Stimulated activated CD4-positive, alpha-beta T cell treated with anti-CD3 and anti-CD28 coated beads, Interleukin-15, amount 100 ng/mL, for 24 hours (primary cell): ENCODE measurements at places on chromosomes 6 and 20.

DNA sequence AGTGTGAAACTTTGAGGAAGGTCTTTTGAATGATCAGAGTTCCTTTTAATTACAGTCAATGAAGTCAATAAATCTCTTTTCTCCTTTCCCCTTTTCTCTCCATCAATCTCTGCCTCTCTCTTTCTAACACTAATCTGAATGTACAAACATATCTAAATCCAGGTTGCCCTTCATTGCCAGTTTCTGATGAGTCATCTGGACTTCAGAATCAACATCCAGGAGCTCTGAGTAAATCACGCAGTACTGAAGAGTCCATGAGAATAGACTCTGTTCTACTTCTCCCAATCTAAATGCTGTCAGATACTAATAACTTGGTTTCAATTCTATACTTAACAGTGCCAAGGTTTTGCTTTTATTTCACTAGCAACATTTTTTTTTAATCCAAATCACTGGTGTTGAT, 238.7 kb upstream of the THEMIS start:
- no peak for DNase-seq

DNA sequence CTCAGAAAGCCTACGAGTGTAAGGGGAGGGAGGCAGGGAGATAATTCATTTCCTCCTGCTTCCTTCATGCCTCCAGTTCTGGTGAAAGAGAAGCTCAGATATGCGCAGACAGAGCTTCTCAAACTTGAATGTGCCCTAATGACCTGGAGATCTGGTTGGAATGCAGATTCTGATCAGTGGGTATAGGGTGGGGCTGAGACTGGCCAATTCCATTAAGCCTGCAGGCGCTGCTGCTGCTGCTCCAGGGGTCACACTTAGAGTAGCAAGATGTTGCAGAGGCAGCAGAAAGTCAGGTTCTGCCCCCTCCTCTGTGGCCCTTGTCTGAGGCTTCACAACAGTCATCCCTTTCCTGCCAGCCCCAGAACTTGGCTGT, 161.0 kb downstream of the DHX35 start:
- no peak for DNase-seq

- no peak for DNase-seq
Measured at GRCh38 chr6:119036081-119036480, 42.4 kb downstream of the FAM184A start.

DNA sequence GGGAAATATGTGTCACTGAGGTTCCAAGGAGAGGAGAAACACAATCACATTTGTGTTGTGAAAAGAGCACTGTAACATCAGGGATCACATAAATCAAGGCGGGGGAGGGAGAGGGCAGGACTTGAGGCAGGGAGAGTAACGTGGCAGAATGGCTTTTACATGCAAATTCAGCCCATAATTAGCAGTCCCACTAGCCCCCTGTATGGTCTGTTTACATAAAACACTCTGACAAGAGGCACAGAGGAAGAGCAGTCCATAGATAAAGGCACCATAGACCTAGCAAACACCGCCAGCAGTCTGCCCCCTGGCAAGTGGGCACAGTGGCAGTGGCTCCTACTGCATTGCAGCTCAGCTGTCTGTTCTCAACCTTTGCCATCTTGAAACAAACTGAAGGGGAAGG, 82.7 kb downstream of the LYRM2 start:
- DNase-seq = no peak

GRCh38 chr20:44969300-44969894, 3.1 kb downstream of the STK4 start:
- peak; percentile 23 for DNase-seq

DNA sequence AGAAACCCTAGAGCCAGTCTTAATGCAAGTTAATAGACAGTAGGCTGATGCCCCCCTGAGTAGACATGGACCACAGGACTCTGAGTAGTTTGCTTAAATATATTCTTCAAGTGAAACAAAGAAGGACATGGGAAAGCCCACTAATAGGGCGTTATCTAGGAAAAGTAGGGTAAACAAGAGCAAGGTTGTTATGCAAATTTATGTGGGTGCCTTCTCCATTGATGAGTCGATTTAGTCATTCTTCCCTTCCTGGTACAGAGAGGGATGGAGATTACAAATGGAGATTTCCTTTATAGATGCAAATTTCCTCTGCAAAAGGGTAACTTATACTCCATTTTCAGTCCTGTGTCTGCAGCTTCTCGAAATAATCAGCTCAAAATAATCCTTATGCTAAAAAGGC, 262.0 kb downstream of the CD83 start:
- no peak for DNase-seq

- no peak for DNase-seq
Measured at GRCh38 chr20:47574616-47575364, 73.1 kb downstream of the NCOA3 start.

DNA sequence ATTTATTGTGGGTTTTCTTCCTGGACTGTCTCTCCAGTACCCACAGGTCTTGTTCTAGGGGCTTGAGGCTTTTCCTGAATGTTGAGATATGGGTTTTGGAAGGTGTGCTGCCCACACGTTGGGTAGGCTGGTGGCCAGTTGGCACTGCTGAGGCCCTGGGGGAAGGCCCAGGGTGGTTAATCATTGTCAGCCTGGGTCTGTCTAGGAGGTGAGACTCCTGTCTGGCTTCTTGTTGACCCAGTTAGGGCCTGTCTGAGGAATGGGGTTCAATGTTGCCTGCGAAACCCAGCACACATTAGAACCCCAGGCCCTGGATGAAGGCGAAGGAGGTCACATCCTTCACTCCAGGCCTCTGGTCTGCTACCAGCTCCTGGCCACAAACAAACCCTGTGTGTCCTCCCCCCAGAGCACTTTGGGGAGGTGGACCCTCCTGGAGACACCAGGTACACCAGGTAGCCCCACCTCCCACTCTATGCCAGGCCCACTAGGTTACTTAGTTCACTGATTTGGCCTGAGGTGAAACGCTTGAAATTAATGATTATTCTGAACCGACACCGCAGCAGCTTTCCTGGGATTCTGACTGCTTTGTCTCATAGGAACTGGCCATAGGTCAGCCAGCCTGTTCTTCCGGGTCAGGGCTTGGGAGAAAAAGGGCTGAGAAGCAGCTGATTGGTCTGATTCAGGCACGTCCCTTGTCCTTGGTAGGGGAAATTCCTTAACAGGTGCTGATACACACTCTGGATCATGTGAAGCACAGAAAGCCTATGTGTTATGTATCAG, 15.2 kb downstream of the DNMT3B start:
- DNase-seq = no peak

DNA sequence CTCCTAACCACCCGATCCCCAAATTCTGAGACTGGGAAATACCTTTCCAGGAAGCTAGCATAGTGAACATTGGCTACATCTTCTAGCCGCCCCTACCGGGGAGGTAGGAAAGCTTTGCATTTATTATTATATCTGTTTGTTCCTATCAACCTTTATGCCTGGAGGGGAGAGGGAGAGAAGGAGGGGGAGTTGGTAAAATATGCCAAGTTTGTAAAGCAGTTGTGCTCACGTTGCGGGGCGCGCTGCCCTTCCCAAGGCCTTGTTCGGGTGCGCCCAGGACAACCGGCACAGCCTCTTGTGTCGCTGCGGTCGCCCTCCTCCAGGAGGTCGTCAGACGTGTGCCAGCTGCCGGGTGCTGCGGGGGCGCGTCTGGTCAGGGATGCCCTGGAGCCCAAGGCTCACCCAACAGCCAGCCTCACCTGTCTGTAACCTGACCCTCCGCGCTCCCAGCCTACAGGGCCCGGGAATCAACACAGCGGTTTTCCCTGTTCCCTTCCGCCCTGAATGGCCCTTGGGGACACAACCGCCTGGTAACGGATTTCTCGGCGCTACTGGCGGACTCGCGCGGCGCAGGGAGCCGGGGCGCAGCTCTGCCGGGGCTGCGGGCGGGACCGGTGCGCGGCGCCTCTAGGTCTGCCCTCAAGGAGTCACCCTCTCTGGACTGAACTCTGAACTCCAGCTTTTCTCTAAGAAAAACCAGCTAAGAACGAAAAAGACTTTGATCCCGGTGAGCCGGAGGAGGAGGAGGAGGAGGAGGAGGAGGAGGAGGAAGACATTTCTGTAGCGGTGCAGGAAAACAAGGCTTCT, 1.1 kb upstream of the OVOL2 start:
- no peak for DNase-seq

- no peak for DNase-seq
Measured at GRCh38 chr20:4050203-4050980, 35.0 kb upstream of the RNF24 start.

GRCh38 chr6:72977114-72977513, 248.2 kb downstream of the KHDC1L start:
- no peak for DNase-seq

GRCh38 chr6:150883521-150883920, 18.0 kb downstream of the MTHFD1L start:
- no peak for DNase-seq

DNA sequence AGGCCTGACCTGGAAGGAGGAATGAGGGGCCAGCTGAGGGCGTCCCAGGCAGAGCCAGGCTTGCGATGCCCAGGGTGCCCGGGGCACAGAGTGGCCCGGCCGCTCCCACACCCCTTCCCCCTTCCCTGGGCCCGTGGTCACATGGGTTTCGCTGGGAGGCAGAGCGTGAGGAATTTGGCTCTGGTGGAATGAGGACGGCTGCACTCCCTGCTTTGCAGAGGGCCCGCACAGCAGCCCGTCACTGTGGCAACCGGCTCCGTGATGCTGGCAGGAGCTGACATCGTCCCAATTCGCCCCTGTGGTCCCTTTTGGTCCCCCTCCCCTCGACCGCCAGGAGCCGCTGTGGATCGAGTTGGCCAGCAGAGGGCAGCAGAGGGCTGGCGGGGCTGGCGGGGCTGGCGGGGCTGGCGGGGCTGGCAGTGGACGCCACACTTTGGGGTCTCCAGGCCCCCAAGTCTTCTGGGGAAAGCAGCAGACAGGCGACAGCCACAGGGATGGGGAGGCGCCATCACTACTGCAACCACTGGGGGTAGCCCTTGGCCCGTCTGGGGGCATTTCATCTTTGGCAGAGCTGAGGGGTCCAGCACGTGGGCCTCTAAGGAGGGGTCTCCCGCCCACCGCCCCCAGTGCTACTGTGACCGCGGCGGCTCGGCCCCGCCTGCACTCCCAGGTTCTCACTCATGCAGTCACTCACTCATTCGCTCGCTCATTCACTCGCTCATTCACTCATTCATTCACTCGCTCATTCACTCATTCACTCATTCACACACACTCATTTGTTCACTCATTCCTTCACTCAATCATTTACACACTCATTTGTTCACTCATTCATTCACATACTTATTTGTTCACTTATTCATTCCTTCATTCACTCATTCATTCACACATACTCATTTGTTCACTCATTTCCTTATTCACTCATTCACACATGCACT, 49.7 kb upstream of the BHLHE23 start:
- peak; percentile 45 for DNase-seq

GRCh38 chr6:87919001-87919400, 128.6 kb upstream of the SPACA1 start:
- no peak for DNase-seq

DNA sequence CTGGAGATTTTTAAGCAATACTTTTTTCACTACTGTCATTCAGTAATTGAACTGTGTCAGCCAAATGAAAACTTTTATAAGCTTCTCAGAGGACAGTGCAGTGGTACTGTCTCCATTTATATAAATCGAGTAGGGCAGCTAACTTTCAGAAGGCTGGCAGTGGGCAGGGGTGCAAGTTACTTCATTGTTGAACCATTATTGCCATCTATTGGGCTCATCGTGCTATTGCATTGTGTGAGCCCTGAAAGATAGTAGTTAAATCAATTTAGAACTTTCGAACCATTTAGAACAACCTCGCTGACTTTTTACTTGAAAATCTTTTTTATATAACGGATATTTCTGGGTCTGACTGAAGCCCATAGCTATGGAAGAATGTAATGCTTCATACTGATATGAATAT, 347.8 kb upstream of the PLCB4 start:
- peak; percentile 16 for DNase-seq

- no peak for DNase-seq
Measured at GRCh38 chr6:75147512-75147911, 58.3 kb downstream of the COL12A1 start.

- DNase-seq = peak; percentile 1
Measured at GRCh38 chr6:116500969-116501433, 10.4 kb upstream of the CALHM5 start.

- no peak for DNase-seq
Measured at GRCh38 chr6:13513626-13514502, 26.5 kb upstream of the GFOD1 start.

GRCh38 chr6:17593246-17593645, 6.9 kb upstream of the FAM8A1 start:
- DNase-seq = no peak

DNA sequence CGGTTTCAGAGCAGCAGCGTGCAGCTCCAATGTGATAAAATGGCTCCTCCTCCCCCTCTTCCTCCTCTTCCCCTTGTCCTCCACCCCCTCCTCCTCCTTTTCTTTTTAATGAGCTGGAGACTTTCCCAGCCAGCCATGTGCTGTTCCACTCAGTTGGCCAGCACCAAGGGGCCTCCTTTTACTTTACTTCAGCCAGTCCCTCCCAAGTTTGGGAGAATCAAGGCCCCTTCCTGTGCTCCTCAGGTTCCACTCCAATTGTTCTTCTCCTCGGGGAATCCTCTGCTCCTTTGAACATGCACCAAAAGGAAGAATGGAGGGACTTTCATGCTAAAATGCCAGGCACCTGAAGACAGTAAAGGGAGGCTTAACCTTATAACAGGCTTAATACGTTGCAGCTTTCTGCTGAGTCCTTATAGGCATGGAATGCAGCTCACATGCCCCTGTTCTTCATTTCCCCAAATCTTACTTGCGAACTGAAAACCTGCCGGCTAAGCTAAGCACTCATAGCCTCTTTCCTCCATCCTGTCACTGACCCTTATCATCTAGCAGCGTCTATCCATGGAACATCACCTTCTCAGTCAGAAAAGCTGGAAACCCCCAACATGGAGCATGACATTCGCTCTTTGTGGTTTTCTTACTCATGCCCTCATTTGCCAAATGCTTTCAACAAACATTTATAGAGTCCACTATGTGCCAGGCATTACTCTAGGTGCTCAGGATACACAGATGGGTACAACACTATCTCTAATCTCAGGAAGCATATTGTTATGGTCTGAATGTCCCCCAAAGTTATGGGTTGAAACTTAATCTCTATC, 170.6 kb downstream of the PHACTR1 start:
- DNase-seq = no peak

- no peak for DNase-seq
Measured at GRCh38 chr6:135379647-135380046, 117.9 kb downstream of the AHI1 start.

DNA sequence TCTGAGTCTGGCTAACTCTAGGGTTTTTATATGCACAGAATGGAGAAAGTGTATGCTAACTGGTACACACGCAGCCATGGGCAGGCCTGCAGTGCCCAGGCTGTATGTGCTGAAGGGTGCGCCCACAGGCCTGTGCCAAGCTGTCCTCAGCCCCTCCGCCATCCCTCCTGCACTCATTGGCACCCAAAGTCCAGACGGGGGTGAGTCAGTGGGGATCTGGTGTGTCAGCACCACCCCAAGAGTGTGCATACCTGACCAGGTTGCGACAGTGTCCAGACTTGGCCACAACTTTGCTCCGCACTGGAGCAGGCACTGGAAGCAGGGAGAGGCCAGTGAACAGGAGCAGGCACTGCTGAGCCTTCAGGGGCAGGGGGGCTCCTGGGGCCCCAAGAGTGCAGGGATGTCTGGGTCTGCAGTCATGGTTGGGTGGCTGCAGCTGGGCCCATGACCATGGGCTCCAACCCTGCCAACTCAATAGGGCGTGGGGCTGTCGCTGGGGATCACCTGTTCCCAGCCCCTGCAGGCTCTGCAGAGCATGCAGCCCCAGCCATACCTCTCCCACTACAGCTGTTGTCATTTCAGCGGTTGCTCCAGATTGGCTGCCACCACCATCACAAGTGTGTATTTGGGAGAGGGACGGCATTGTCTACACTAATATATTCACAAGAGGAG, 717.8 kb downstream of the EPHA7 start:
- DNase-seq = no peak
